Eye (tissue), 1 donor: ENCODE measurements at places on chromosomes 2 and 18.

DNA sequence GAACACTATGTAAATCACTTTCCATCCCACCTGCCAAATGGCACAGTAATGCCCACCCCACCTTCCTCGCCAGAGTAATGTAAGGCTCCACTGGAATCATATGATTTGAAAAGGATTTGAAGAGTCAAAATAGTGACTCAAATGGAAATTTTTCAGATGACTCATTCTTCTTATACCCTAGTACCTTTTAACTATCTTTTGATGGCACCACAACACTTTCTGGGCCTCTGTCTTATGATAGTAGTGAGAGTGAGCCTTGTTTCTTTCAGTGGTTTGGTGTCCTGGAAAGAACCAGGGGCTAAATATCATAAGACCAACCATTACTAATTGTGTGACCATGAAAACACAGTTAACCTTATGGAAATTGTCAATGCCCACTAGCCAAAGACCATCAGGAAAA, 235.4 kb upstream of the SLC14A2 start:
- no peak for DNase-seq

GRCh38 chr2:241656190-241656741, 18.8 kb downstream of the ATG4B start:
- no peak for DNase-seq

DNA sequence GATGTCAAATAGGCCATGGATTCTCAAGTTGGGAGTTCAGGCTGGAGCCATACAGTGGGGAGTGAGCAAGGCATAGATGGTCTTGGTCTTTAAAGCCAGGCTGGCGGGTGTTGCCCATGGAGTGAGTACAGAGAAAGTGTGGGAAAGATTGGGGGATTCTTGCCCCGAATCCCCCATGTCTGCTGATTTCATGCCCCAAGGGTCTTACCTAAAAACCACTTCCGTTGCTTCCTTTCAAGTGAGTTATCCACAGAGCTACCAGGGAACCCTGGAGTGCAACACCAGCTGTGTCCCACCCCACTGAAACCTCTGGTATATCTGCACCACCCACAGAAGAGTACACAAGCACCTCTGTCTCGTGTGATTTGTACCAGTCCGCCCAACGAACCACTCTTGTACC, 31.4 kb downstream of the FHOD3 start:
- DNase-seq = no peak

DNA sequence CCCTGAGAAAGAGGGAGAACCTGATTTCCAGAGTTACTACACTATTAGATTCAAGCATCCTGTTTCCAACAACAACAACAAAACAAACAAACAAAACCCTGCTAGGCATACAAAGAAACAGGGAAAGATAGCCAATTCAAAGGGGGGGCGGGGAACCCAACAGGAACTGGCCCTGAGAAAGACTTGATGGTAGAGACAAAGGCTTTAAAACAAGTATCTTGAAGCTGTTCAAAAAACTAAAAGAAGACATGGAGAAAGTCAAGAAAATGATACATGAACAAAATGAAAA, 147.1 kb downstream of the THADA start:
- no peak for DNase-seq

DNA sequence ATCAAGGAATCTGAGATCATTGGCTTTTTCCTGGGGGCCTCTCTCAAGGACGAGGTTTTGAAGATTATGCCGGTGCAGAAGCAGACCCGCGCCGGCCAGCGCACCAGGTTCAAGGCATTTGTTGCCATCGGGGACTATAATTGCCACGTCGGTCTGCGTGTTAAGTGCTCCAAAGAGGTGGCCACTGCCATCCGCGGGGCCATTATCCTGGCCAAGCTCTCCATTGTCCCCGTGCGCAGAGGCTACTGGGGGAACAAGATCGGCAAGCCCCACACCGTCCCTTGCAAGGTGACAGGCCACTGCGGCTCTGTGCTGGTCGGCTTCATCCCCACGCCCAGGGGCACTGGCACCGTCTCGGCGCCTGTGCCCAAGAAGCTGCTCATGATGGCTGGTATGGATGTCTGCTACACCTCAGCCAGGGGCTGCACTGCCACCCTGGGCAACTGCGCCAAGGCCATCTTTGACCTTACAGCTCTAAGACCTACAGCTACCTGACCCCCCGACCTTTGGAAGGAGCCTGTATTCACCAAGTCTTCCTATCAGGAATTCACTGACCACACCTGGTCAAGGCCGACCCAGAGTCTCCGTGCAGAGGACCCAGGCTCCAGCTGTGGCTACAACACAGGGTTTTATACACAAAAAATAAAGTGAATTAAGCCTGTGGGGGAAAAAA, 141.8 kb downstream of the SOCS6 start:
- DNase-seq = no peak

DNA sequence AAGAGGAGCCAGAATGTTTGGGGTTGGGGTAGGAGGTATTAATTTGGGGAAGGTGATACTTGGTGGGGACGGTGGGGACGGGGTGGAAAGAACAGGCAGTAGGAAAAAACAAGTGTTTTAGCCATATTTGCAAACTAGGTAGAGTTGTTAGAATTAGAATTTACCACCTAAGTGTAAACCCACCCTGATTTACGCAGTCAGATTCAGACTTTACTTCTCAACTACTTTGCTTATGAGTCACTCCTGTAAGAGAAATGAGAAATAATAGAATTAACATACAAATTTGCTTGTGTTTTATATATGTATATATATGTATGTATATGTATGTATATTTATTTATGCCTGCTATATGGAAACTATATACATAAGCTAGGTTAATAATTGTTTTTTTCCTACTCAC, 1168.2 kb upstream of the ZEB2 start:
- DNase-seq = no peak

- DNase-seq = no peak
These were observed 158.2 kb upstream of the MYCN start for GRCh38 chr2:15782009-15782751.

GRCh38 chr2:236657801-236658200, 88.2 kb downstream of the ACKR3 start:
- DNase-seq = no peak

GRCh38 chr2:234191819-234192407, 141.4 kb downstream of the SPP2 start:
- no peak for DNase-seq

GRCh38 chr2:233290051-233290845, 17.4 kb upstream of the SAG start:
- DNase-seq = no peak

- DNase-seq = no peak
These were observed 118.8 kb upstream of the LHCGR start for GRCh38 chr2:48874282-48874681.

GRCh38 chr2:241941691-241942301, 72.3 kb downstream of the RTP5 start:
- no peak for DNase-seq

GRCh38 chr2:45210462-45211195, 201.4 kb upstream of the SIX2 start:
- no peak for DNase-seq

DNA sequence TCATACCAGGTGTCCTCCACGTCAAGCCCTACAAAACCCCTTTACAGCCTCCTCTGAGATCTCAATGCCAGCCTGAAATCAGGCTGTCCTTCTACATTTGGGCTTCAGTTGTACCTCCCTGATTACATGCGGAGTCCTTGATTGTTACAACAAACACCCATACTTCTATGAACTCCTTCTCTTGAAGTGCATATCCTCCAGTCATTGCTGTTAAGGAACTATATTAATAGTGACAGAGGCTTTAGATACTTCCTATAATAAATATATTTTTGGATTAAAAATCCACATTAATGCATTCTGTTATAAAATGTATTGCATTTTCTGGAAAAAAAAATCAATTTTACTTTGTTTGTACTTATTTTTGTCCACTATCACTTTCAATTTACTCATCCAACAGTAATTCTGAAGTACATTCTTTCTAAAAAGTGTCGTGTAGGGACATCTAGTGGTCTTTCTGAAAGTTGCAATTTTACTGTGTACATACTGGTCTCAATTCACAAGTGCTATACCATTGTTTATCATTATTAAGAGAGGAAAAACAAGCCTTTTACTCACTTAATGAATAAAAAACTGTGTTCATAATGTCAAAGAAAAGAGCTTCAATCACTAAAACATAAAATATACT, 316.4 kb downstream of the DSEL start:
- DNase-seq = peak; percentile 86

DNA sequence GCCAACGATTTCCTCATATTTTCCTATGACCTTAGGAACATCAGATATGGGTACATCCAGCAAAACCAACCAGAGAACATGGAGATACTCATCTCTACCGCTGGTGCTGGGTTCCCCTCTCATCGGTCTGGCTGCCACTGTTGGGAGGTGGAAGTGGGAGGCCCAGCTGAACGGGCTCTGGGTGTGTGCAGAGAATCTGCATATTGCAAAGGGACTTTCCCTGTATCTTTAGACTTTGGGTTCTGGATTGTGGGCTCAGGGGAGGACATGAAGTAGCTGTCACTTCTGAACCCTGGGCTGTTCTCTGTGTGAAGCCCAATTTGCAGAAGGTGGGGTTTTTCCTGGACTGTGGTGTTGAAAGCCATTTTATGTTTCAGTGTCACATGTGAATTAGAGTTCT, 30.0 kb downstream of the RAPGEF4 start:
- no peak for DNase-seq

GRCh38 chr2:147181351-147182029, 663.3 kb upstream of the ACVR2A start:
- no peak for DNase-seq

GRCh38 chr2:135276525-135276924, 224.4 kb downstream of the RAB3GAP1 start:
- no peak for DNase-seq

DNA sequence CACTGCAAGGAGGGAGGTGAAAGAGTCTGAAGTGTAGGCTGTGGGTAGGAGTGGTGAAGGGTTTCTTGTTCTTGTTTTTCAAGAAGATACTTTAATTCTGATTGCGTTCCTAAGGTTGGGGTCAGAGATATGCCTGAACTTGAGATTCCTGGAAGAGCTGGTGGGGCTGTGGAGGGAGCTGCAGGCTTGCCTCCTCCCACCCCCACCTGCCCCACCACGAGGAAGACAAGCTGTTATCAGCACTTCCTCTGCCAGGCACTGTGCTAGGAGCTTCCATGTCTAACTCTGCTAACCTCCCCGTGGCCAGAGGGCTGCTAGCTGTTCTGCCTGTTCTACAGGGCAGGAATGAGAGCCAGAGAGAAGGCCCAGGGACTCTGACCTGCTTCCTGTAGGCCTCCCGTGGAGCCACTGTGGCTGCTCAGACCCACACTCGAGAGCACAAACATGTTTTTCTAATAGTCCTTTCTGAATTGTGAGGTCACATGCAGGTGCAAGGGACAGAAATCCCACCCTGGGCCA, 13.7 kb downstream of the ANKRD23 start:
- DNase-seq = no peak

DNA sequence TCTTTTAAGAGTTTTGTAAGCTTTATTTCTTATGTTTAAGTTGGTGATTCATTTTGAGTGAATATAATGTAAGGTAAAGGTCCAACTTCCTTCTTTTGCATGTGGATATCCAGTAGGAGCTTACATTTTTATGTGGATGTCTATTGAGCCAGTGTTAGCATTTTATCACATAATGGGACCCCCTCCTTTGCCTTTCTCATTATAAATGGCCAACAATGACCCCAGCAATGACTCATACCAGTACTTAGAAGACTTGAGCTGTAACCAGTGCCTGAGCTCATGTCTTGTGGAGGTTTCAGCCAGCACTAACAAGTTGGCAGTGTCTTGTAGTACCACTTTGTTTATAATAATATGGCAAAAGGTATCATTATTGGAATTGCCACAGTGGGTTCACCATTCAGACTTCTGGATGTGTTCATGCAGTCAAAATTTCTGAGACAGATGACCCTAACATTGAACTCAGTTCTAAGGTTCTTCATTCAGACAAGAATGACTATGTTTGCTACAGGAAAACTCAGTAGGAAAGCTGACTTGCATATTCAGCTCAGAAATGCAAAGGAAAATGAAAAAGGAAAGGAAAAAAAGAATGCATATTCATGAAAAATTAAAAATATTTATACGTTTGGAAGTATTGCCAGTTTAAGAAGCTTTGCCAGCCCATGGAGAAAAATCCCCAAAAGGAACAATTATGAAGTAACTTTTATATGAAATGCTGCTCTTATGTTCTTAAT, 41.0 kb downstream of the CDKL4 start:
- no peak for DNase-seq

- DNase-seq = no peak
These were observed 21.4 kb upstream of the RHOB start for GRCh38 chr2:20425371-20425881.

- DNase-seq = no peak
These were observed 618.6 kb downstream of the ZEB2 start for GRCh38 chr2:143901185-143901842.

GRCh38 chr2:174673876-174674275, 76.3 kb upstream of the WIPF1 start:
- peak; percentile 82 for DNase-seq

- DNase-seq = peak; percentile 19
These were observed 60.3 kb downstream of the PTH2R start for GRCh38 chr2:208466920-208467298.

- no peak for DNase-seq
These were observed 113.6 kb downstream of the METTL8 start for GRCh38 chr2:171320208-171320621.

DNA sequence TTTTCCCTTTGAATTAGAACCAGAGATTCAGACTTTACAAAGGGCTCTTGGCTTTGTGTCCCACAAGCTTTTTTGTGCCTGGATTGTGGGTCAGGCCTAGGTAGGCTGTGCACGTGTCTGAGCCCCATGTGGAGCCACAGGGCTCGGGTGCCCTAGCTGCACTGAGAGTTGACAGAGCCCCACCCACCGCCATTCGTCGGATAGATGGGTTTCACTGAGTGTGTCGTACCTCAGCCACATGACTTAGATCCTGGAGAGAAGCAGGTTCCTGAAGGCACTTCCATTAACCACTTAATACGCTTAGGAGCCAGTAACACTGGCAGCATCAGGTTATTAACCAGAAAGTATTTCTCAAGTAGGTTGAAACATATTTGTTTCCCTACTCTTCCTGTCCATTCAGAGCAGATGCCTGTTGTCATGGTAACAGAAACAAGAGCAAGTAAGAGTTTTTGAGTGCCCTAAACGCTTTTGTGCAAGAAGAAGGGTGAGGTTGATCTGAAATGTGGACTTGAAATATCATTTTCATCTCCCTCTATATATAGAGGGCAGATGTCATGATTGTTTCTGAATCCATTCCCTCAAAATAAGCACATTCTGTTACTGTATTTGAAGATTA, 30.0 kb downstream of the ADCYAP1 start:
- no peak for DNase-seq

- peak; percentile 59 for DNase-seq
These were observed 98.8 kb downstream of the TNS1 start for GRCh38 chr2:217903859-217904613.

GRCh38 chr2:98355881-98356280, 9.6 kb downstream of the CNGA3 start:
- no peak for DNase-seq
